ENCODE measurements at places on chromosomes 2 and 18. TPM values are rescaled to one million over a fixed set of nuclear protein-coding genes. Genes with fewer than 3 reads are reported as not detected.
A peak's percentile ranks its signal among the peaks of the same experiment; 100 is the strongest.

GRCh38 chr2:129799036-129799958 lies 180.2 kb upstream of the RAB6C start:
- peak; percentile 66 for DNase-seq

NTSR2 gene
- not detected for total RNA-seq

DNA sequence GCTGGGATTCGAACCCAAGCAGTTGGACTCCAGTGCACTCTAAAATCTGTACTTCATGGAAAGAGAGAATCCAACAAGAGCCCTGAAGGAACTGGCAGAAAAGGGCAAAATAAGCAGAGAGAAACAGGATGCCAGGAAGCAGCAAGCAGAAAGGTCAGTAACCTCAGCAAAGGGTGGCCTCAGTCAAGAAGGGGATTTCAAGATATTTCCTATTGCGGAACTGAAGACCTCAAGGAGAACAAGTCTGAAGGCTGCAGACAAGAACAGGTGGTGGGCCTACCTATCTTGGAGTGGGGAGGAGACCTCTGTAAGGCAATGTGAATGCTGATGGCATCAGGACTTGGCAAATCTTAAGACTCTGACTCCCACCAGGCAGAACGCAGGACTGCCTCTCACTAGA lies 20.1 kb upstream of the MREG start:
- no peak for DNase-seq

BIN1 gene
- 14.0 TPM for total RNA-seq

NEURL3 gene
- not detected for total RNA-seq

DNA sequence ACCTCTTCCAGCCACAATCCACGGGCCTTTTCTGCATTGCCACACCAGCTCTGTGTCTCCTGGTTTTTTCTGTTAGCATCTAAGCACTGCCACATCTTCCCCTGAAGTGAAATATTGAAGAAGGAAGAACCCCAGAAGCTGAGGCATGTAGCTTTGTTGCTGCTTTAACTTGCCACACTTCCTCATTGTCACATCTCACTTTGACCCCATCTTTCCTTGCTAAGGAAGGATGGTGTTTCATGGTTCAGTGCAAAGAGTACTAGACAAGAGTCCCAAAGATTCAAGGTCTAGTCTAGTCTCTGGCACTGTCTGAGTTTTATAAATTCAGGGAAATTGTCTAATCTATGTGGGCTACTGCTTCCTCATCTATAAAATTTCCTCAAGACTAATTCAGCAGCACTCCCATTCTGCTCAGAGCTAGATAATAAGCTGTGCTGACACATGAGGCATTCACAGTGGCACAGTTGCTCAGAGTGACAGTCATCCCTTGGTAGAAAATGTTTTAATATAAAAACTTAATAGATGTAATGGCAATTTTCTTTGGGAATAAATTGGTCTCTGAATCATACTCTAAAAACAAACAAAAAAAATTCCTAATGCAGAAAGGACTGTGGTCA lies 483.0 kb upstream of the ID2 start:
- DNase-seq, result no peak

HOXD13 gene
- total RNA-seq, result not detected

DNA sequence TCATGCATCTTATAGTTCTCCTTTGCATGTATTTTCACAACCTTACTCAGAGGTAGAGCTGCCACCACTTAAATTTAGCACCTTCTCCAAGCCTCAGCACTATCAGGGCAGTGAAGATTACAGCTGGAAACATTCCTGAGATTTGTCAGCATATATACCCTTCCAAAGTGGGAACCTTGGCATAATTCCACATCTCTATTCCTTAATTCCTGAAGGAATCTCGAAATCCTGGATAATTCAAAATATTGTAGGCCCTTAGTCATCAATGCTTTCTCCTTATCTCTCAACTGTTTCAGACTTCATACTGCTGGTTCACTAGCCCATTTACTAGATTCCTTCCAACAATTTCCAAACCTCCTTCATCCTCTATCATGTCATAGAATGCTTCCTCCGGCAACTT lies 87.4 kb downstream of the ITSN2 start:
- no peak for DNase-seq

MAB21L4 gene
- not detected for total RNA-seq

RTP5 gene
- total RNA-seq, result 0.08 TPM

CXCR4 gene
- total RNA-seq, result 4.4 TPM

- DNase-seq, result no peak
Measured at GRCh38 chr2:11100130-11100529, 55.1 kb upstream of the SLC66A3 start.

UGT1A6 gene
- not detected for total RNA-seq

DNA sequence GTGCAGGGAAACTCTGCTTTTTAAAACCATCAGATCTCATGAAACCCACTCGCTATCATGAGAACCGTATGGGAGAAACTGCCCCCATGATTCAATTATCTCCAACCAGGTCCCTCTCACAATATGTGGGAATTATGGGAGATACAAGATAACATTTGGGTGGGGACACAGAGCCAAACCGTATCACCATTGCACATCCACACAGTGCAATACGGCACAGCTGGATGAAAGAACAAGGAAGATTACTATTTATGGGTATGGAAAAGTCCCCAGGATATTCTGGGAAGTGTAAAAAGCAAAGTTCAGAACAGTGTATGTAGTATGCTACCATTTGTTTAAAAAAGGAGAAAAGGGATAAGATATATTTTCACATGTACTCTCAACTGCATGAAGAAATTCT lies 290.1 kb downstream of the PIK3C3 start:
- DNase-seq, result no peak

DNA sequence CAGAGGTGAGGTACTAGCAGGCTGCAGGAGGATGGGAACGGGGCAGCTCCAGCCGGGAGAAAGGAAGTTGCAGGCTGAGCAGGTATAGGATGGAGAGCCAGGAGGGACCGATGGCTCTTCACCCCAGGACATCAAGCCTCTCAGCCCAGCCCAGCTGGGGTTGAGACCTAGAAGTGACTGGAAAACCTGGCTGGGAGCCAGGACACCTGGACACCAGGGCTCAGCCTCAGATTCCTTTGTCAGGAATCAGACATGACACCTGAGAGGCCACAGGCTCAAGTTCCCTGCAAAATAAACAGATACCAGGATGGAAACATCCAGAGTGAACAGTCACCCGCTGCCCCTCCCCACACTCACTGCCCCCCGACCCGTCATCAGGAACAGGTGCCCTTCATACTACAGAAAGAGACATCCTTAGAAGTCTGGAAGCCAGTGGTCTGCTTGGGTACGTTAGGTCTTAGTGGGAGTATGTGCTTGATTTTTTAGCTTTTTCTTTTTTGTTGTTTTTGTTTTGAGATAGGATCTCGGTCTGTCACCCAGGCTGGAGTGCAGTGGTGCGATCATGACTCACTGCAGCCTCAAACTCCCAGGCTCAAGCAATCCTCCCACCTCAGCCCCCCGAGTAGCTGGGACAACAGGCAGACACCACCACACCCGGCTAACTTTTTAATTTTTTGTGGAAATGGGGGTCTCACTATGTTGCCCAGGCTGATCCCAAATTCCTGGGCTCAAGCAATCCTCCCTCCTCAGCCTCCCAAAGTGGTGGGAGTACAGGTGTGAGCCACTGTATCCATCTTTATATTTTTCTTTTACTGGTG lies 95.7 kb upstream of the STPG4 start:
- no peak for DNase-seq

C2orf81 gene
- total RNA-seq, result 1.1 TPM

DNA sequence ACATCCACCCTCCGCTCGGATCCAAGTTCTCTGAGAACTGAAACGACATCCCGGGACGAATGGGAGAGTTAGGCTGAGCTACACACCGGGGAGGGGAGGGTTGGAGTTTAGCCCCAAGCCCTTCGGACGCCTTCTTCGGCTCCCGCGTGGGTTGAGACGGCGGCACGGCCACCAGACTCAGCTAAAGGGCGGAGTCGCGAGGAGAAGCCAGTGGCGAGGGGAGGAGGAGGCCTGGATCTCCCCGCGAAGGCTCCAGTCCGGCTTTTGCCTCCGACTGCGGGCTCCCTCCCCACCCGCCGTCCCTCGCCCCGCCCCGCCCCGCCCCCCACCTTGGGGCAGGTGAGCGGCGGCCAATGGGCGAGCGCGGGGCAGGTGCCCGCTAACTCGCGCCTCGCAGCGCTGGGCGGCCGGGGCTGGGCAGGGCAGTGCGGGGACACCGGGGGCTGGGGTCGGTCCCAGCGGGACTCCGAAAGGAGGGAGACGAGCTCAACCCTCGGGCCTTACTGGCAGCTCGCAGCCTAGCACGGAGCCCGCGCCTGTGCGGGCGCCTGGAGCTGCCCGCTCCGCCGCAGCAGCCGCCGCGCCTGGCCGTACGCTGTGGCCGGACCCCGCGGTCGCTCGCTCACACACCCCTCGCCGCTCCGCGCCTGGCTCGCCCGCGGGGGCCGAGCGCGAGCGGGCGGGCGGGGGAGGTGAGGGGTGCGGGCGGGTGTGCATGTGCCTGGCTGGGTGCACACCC lies at the start of gene EMX1:
Gene EMX1 (plus strand): TSS at position 382 of the 739 bp plus-strand sequence. CDS start 334 bp downstream, at position 716.
- peak; percentile 69 for DNase-seq

SAG gene
- total RNA-seq, result not detected

OXER1 gene
- 0.94 TPM for total RNA-seq

DNA sequence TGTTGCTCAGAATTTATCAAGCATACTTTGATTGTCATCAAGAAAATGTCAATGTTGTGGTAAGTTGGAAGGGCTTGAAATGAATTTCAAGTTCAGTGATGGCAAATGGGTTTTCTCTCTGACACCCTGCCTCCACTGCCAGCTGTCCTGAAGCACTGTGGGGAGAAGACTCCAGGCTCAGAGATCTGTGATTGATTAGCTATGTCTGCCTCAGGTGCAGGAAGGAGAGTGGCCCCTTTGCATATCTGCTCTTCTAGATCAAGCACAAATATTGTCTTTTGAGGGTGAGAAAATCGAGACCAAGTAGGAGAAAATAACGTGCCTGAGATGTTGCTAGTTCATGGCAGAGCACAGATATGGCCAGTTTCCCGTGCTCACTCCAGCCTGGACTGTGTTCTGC lies 178.8 kb upstream of the GLI2 start:
- no peak for DNase-seq

ATOH8 gene
- 21.0 TPM for total RNA-seq

DNA sequence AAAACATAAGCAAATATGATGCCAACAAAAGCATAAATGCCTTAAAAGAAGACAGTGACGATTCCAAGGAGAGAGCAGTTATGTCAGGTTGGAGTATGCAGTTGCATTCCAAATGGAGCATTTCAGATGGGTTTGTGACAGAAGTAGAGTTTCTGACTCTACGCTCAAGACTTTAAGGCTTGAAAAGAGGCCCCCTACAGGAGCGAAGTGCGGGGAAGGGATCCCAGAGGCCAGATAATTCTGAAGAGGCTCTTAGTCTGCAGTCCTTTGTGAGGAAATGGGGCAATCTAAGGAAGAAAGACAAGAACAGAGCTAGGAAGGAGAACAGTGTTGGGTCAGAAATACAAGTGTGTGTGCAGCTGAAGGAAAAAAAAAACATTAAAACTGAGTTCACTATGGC lies 95.5 kb downstream of the ZNF521 start:
- no peak for DNase-seq

DNA sequence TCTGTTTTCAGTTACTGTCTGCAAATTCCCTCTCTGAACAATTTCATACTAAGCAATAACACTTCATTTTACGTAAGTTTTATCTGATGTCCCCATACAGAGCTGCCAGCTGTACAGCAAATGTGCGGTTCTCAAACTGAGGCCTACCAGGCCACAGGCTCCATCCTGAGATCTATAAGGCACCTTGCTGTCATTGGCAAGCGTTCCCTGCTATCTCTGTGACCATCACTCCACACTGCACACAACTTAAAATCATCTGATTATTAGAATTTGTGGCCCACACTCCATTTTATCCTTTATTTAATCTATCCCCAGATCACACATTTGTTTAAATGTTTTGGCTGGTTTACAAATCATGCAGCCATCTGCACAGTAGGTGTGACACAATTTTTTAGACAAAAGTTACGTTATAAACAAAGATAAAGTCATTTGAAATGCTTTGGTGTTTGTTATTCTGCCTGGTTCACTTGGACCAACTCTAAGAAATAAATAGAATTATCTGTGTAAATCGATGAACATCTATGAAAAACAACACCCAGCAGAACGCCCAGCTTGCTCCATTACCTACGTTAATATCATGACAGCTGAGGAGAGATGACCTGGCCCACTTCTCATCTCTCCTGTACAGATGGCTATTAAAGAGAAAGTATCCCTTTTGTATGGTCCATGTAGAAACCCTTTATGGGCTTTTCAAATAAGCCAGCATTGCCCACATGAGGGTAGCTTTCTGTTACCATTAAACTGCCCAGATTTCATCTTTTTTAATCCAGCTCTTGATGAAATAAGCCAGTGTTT lies 162.4 kb downstream of the ZNF521 start:
- no peak for DNase-seq

Data from cardiac septum (tissue), 1 donor.